ENCODE measurements at places on chromosomes 11 and 22.

- peaks cover 4% of the 10 kb centered on the region for H3K4me1 ChIP-seq
- no peak overlapping the region for H3K27ac ChIP-seq
- H3K4me3 ChIP-seq = no peak overlapping the region
- no peak for DNase-seq
- H3K27me3 ChIP-seq = peaks cover 62% of the 10 kb centered on the region
These were observed 21.7 kb downstream of the TEAD1 start for GRCh38 chr11:12695873-12696272.

DNA sequence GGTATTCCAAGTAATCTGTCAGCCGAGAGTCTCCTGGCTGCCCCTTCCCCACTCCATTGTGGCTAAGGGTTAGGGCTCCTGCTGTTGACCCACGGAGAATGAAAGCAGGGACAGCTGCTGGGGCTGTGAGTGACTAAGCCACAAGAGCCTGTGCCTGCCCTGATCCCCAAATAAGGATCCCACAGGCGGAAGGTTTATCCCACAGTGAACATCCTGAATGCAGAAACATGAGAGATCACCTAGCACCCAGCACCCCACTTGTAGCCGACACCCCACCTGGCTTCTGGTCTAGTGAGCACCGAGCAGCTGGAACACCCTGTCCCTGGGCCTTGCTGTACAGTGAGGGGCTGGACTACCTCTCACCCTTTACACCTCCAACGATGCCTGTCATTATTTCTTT lies 117.7 kb upstream of the LMO1 start:
- no peaks in the 10 kb centered on the region for H3K27me3 ChIP-seq
- H3K27ac ChIP-seq = no peak overlapping the region
- no peaks in the 10 kb centered on the region for H3K4me1 ChIP-seq
- no peak for DNase-seq
- H3K36me3 ChIP-seq = no peaks in the 10 kb centered on the region

DNA sequence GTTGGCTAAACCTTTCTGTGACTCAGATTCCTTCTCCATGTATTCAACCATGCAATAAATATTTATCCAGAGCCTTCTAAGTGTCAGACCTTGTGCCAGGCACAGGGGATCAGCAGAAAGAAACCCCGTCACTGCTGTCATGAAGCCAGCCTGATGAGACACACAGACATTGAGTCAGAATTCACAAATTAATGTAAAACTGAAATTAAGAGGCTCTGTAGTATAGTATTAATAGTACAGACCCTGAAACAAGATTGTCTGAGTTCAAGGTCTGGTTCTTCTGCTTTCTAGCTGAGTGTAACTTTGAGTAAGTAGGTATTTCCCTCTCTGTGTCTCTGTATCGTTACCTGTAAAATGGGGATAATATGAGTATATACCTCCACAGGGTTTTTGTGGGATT lies 46.9 kb downstream of the ME3 start:
- no peaks in the 10 kb centered on the region for H3K4me1 ChIP-seq
- no peak for DNase-seq
- no peaks in the 10 kb centered on the region for H3K36me3 ChIP-seq
- no peak overlapping the region for H3K4me3 ChIP-seq

DNA sequence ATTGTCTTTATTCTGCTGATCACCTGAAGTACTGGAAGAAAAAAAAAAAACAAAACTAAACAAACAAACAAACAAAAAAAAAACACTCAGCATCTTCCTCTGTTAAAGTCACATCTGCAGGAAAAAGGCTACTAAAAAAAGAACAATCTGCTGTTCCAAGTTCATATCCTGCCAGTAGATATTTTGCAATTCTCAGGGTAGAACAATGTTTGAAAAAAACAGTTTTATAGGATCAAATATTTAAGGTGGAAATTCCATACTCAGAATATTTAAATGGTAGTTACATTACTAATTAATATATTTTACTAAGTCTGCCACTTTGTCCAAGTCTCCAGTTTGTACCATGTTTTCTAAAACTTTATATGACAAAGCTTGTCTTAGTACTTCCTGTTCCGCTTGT lies 175.2 kb downstream of the SBF2 start:
- no peaks in the 10 kb centered on the region for H3K36me3 ChIP-seq
- no peak overlapping the region for H3K4me3 ChIP-seq

DNA sequence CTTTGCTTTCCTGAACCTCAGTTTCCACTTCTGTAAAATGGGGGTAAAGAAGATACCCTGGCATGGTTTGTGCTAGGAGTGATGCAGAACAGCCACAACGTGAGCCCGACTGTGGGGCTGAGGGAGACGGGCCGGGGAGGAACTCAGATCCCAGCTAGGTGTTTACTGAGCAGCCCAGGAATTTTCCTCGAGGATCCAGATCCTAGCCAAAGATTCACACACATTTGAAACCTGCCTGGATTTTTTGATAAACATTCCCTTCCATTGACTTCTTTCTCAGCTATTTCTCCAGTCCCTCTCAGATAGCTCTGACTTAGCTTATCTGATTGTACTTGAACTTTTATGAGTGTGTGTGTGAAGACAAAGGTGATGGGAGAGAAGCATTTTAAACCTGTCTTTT lies 98.0 kb downstream of the KIAA1671 start:
- H3K27ac ChIP-seq = no peak overlapping the region
- no peaks in the 10 kb centered on the region for H3K4me1 ChIP-seq
- no peaks in the 10 kb centered on the region for H3K36me3 ChIP-seq

- H3K36me3 ChIP-seq = no peaks in the 10 kb centered on the region
- DNase-seq = no peak
- H3K4me1 ChIP-seq = peaks cover 4% of the 10 kb centered on the region
- H3K27ac ChIP-seq = no peak overlapping the region
These were observed 51.6 kb upstream of the SYT13 start for GRCh38 chr11:45337583-45338360.

- no peaks in the 10 kb centered on the region for H3K4me1 ChIP-seq
- no peaks in the 10 kb centered on the region for H3K27me3 ChIP-seq
- no peak for DNase-seq
- no peaks in the 10 kb centered on the region for H3K36me3 ChIP-seq
- H3K27ac ChIP-seq = no peak overlapping the region
- H3K4me3 ChIP-seq = no peak overlapping the region
These were observed 28.4 kb upstream of the SCN3B start for GRCh38 chr11:123682696-123683410.

DNA sequence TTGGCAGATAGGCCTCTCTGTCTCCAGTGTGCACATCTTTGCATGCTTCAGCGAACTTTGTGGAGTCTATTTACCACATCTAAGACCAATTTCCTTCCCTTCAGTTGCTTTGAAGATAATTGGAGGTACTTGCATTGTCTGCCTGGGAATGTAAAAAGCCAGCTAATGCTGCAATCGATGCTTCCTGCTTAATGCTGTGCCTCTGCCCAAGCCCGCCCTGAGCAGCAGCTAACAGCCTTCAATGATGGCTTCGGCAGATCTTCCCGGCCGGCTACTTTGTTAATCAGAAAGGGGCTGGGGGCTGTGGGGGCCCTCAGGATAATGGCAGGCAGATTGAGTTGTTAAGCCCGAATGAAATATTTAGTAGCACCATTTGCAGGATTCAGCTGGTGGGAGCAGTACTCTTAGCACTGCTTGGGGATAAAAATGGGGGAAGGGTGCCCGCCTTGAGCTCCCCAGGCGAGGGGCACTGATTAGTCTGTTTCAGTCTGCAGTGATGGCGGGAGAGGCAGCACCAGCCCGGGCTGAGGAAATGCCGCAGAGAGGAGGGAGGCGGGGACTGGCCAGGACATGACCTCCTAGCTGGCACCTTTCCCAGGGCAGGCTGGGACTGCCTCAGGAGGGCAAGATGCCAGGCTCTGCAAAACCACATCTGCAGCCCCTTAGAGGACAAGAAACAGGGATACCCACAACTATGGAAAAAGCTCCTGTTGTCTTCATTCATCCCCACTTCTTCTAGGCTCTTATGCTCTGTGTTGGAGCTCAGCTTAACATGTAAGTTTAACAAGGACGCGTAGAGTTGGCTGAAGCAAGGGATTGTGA lies 460.0 kb downstream of the BUD13 start:
- no peak for DNase-seq
- H3K27me3 ChIP-seq = no peaks in the 10 kb centered on the region
- peaks cover 32% of the 10 kb centered on the region for H3K4me1 ChIP-seq
- H3K4me3 ChIP-seq = peak overlapping the region; percentile 28
- H3K27ac ChIP-seq = peak overlapping the region; percentile 10
- no peaks in the 10 kb centered on the region for H3K36me3 ChIP-seq

GRCh38 chr11:112128483-112129121 lies 35.3 kb downstream of the IL18 start:
- DNase-seq = no peak
- no peaks in the 10 kb centered on the region for H3K27me3 ChIP-seq
- no peaks in the 10 kb centered on the region for H3K36me3 ChIP-seq
- no peak overlapping the region for H3K4me3 ChIP-seq
- H3K27ac ChIP-seq = peak overlapping the region; percentile 31

GRCh38 chr22:49274754-49275380 lies 552.8 kb downstream of the BRD1 start:
- H3K27me3 ChIP-seq = peaks cover 3% of the 10 kb centered on the region
- H3K4me1 ChIP-seq = no peaks in the 10 kb centered on the region
- no peak for DNase-seq
- H3K36me3 ChIP-seq = no peaks in the 10 kb centered on the region
- H3K27ac ChIP-seq = no peak overlapping the region

GRCh38 chr11:119012629-119013170 lies 5.4 kb downstream of the RPS25 start:
- no peak for DNase-seq
- peaks cover 64% of the 10 kb centered on the region for H3K36me3 ChIP-seq
- H3K4me1 ChIP-seq = peaks cover 14% of the 10 kb centered on the region
- no peak overlapping the region for H3K27ac ChIP-seq
- H3K27me3 ChIP-seq = no peaks in the 10 kb centered on the region
- H3K4me3 ChIP-seq = no peak overlapping the region

DNA sequence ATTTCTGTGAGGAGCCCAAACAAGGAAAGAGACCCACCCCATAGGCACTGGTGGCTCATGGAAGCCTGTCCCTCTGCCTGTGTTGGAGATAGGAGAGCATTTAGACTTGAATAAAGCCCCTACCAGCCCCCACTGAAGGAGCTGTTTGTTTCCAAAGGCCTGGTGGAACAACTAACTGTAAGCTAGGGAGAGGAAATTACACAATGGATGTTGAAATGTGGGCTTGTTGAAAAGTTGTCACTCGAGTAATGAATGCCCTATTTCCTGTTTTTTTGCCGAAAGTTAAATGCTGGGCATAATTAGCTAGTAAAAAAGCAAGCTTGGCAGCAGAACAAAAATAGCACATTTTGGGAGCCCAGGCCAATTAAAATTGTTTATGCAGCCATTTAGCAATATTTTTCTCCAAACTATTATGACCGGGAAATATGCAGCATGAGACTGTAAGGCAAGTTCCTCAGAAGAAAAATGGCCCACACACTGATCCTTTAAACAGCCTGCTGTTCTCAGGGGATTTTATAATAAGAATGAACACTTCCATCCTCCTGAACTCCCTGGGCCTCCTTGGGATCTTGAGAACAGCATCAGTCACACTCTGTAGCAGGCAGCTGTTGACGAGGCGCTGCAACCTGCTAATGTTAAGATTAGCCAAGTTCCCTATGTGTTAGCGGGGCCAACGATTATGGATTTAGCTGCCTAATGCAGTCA lies 38.6 kb upstream of the LMO2 start:
- peak; percentile 93 for DNase-seq
- H3K36me3 ChIP-seq = no peaks in the 10 kb centered on the region
- no peaks in the 10 kb centered on the region for H3K27me3 ChIP-seq
- H3K27ac ChIP-seq = peak overlapping the region; percentile 99

DNA sequence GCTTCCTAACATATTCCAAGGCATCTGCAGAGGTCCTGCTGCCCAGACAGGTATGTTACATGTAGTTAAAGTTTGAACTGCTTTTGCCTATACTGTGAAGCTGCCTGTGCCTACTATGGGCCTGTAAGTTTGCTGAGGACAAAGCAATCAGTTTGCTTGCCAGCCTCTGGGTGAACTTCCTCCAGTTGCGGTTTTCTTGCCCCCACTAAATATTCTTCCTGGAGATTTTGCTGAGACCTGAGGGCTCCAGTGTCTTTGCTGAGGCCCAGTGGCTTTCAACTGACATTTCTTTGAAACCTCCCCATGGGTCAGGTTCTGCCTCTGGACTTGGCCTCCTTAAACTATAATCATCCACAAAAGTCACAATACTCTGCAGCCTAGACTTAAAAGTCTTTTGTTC lies 29.6 kb upstream of the MMP20 start:
- no peaks in the 10 kb centered on the region for H3K4me1 ChIP-seq
- H3K27ac ChIP-seq = no peak overlapping the region
- DNase-seq = no peak
- H3K4me3 ChIP-seq = no peak overlapping the region
- H3K27me3 ChIP-seq = no peaks in the 10 kb centered on the region

- no peak overlapping the region for H3K4me3 ChIP-seq
- no peaks in the 10 kb centered on the region for H3K4me1 ChIP-seq
- H3K27ac ChIP-seq = no peak overlapping the region
- H3K27me3 ChIP-seq = no peaks in the 10 kb centered on the region
- DNase-seq = no peak
- H3K36me3 ChIP-seq = no peaks in the 10 kb centered on the region
These were observed 57.4 kb downstream of the CHRDL2 start for GRCh38 chr11:74673693-74674360.

DNA sequence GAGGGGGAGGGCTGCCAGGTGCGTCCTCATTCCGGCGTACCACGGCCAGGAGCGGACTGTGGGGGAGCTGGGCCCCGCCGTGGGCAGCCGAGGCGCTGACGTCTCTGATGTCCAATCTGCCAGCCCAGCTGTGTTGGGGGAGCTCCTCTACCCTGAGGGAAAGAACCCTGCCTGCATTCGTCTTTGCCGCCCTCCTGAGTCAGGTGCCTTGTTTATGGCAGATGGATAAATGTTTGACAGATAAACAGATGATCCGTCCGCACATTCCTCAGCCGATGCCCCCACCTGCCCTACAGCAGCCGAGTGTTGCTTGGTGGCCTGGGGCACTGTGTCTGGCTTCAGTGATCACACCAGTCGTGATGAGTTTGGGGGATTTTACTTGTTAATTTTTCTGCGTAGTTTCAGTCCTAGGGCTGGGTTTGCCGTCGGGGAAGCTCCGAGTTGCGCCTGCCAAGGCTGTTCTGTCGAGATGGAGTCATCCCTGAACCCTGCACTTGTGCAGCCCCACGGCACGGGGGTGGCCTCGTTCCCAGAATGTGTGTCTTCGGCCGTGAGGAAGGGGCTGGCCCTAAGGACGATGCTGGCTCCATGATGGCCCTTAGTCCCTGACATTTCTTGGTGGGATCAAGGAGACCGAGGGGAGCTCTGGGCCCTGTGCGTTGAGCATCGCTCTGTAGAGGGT lies 1083.9 kb downstream of the BRD1 start:
- H3K27ac ChIP-seq = no peak overlapping the region
- no peaks in the 10 kb centered on the region for H3K27me3 ChIP-seq
- no peaks in the 10 kb centered on the region for H3K4me1 ChIP-seq
- H3K36me3 ChIP-seq = no peaks in the 10 kb centered on the region
- no peak overlapping the region for H3K4me3 ChIP-seq

- H3K36me3 ChIP-seq = no peaks in the 10 kb centered on the region
- H3K4me1 ChIP-seq = no peaks in the 10 kb centered on the region
- DNase-seq = no peak
- peaks cover 3% of the 10 kb centered on the region for H3K27me3 ChIP-seq
These were observed 473.0 kb downstream of the BRD1 start for GRCh38 chr22:49354516-49355210.

DNA sequence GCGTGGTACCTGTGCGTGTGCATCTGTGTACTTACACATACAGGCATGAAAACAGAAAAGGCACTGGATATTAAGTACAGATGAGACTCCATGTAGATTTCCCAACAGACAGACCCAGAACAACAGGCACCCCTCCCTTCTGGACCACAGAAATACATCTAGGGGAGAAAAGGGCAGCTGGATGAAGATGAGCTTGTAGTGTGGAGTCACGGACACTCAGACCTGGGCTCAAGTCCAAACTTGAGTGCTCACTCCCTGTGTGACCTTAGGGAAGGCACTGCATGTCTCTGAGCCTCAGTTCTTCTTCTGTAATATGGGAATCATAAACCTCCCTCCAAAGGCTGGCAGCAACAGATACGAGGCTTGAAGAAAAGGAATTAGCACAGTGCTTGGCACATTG lies 108.9 kb downstream of the GALNT18 start:
- H3K27ac ChIP-seq = no peak overlapping the region
- H3K4me3 ChIP-seq = no peak overlapping the region
- H3K36me3 ChIP-seq = no peaks in the 10 kb centered on the region
- no peaks in the 10 kb centered on the region for H3K27me3 ChIP-seq
